Spinal cord (tissue), 10 donors: ENCODE measurements at places on chromosomes 16 and 17. TPM values are rescaled to one million over a fixed set of nuclear protein-coding genes. Genes with fewer than 3 reads are reported as not detected.

The SCRN2 gene
- polyA plus RNA-seq, result 31.5 TPM

The SPNS2 gene
- 67.3 TPM for polyA plus RNA-seq

The PLSCR3 gene
- 38.8 TPM for polyA plus RNA-seq

The PRSS27 gene
- polyA plus RNA-seq, result 9.7 TPM

The DRC7 gene
- polyA plus RNA-seq, result 3.5 TPM

The KRT40 gene
- polyA plus RNA-seq, result 0.27 TPM

The BCL6B gene
- polyA plus RNA-seq, result 8.5 TPM

The PRAC1 gene
- not detected for polyA plus RNA-seq

The NACA2 gene
- polyA plus RNA-seq, result 1.2 TPM

The BIRC5 gene
- polyA plus RNA-seq, result 23.0 TPM
